ENCODE measurements at places on chromosomes 13 and 19.
A peak's percentile ranks its signal among the peaks of the same experiment; 100 is the strongest.

- no peak for DNase-seq
Observed at GRCh38 chr13:39321574-39321973, 281.4 kb downstream of the LHFPL6 start.

GRCh38 chr13:43289470-43290255 lies 266.3 kb downstream of the DNAJC15 start:
- peak; percentile 64 for DNase-seq

DNA sequence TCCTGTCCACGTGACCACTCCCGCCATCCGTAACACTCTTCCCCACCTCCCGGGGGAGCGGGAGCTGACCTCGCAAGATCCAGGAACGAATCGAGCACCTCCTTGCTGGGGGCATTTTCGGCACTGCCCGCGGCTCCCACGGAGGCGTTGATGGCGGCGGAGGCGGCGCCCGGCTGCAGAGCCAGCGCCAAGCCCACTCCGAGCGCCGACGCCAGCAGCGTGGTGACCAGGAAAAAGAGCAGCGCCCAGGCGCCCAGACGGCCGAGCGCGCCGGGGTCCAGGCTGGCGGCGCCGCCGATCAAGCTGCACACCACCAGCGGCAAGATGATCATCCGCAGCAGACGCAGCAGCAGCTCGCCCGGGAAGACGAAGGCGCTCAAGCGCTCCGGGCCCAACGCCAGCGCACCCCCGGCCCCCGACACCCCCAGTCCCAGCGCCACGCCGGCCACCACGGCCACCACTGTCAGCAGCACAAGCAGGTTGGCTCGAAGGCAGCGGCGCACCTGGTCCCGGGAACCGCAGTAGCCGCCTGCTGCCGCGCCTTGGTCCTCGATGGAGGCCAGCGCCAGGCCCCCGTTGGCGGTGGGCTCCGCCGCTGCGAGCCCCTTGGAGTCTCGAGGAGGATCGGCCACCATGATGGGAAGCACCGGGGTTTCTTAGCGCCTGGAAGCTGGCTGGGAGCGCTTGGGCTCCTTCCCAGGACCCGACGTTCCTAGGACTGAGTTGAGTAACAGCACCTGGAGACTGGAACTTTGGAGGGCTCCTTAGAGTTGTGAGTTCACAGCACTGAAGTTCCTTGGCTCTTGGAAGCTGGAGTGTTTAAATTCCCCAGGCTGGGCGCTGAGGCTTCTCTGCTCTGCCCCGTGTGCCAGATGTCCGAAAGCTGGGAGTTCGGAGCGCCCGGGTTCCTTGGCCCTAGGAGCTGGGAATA lies 798 bp downstream of the SLC1A5 start:
- peak; percentile 69 for DNase-seq

GRCh38 chr13:97441368-97441767 lies 7.4 kb downstream of the RAP2A start:
- no peak for DNase-seq

GRCh38 chr13:88729605-88730004 lies 1058.4 kb downstream of the SLITRK5 start:
- no peak for DNase-seq

- no peak for DNase-seq
Observed at GRCh38 chr19:6767081-6767356, 216 bp downstream of the SH2D3A start.

GRCh38 chr19:44585371-44586133 lies 27.8 kb upstream of the IGSF23 start:
- DNase-seq, result peak; percentile 8
